Cardiac fibroblast (primary cell): ENCODE measurements at places on chromosomes 3 and 15.

DNA sequence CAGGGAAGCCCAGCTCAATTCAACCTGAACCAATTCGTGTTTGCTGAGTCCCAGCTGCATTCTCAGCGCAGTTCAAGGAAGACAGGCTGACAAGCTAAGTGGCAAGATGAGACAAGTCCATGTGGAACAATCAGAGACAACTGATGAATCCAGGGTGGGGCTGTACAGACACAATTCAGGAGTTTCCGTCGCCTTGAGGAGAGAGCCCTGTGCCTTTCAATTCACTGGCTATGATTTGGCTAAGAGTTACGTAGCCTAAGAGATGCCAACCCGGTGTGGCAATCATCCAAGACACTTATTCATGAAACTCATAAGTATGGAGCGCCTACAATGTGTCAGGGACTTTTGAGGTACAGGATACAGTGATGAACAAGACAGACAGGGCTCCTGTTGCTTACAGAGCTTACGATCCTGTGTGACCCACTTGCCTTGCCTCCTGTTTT, 15.5 kb upstream of the ZBED2 start:
- DNase-seq, result no peak

- peak; percentile 60 for DNase-seq
These were observed 25.4 kb downstream of the CXCR6 start for GRCh38 chr3:45968706-45969105.

DNA sequence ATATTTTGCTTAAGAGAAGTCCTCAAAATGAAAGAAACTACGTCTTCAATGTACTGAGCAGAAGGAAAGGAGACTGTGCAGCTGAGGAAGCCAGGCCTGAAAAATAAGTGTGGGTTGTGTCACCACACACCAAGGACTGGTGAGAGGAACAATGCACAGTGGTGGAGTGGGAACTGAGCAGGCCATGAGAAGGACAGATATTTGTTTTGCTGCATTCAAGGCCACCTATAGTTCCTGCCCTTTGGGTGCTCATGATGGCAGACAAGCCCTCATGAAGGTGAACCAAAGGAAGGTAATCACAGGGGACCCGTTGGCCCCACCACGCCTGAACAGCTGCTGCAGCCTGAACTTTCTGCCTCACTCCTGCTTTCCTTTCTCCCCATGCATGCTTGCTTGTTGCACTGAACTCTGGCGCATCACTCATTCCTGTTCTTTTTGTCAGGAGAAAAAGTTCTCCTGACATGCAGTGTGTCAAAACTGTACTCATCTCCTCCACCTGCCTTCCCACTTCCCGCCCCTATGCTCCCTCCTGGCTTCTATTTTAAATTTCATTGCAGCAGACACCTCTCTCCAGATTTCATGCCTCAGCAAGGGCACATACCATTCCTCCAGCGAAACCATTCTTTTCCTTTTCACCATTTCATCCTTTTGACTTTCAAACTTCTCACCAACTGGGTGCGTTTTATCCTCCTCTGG, 2.2 kb upstream of the RNF7 start:
- no peak for DNase-seq

GRCh38 chr3:34107669-34108068, 309.2 kb downstream of the PDCD6IP start:
- DNase-seq, result no peak

GRCh38 chr3:122961146-122961545, 66.4 kb downstream of the SEMA5B start:
- DNase-seq, result peak; percentile 54

GRCh38 chr15:81301815-81302399, 22.0 kb downstream of the STARD5 start:
- DNase-seq, result no peak

DNA sequence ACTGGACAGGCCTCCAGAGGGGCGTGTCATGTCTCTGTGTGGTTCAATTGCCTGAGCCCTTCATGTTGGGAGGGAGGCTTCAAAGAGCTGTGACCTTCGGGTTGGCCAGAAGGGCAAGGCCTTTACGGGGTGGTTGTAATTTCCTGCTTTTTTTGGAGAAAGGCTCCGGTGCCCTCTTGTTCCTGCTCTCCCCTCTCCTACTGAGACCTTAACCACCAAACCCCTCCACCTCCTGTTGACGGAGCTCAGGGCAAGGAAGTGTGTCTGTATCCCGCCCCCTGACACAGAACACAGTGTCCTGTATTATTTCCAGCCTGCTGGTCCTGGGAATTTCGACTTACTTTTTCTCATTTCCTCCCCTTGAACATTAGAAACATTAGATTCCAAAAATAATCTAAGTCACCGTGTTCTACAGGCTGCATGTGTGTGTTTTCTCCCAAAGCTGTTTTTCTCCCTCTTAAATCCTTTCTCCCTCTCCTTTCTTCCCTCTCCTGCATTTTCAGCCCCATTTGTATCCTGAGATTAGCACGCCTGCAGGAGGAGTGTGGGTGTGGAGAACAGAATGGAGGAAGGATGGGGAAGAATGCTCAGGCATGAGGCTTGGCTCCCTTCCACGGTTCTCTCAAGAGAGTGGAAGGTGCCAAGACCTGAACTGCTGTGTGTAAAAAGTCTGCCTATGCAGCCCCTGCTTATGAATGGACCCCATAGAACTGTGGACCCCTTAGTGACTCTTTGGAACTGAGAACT, 285.4 kb upstream of the ROPN1 start:
- peak; percentile 78 for DNase-seq

DNA sequence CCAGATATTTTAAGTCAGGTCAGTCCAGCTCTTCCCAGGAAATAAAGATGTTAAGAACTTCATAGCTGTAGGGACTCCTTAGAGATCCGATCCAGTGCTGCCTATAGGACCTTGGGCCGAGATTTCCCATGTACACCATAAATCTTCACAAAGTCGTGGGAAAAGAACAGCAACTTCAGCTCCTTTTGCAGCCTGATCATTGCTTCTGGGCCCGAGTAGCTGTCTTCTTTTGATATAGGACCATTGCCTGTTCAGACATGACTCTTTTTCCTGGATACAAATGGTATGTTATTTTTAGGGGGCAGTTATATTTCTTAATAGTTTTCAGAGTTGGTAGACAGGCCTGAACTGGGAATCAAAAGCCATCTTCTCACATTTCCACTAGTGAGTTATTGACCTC, 20.5 kb downstream of the IL1RAP start:
- no peak for DNase-seq

DNA sequence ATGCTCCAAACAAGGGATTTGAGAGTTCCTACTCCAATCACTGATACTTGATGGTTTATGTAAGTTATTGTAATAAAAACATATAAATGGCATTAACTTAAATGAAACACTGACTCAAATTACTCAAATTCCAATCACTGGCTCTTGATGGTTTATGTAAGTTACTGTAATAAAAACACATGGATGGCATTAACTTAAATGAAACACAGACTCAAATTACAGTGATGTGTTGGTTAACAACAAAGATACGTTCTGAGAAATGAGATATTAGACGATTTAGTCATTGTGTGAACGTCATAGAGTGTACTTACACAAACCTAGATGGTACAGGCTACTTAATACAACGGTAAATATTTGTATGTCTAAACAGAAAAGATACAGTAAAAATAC, 6.6 kb downstream of the MOBP start:
- no peak for DNase-seq

DNA sequence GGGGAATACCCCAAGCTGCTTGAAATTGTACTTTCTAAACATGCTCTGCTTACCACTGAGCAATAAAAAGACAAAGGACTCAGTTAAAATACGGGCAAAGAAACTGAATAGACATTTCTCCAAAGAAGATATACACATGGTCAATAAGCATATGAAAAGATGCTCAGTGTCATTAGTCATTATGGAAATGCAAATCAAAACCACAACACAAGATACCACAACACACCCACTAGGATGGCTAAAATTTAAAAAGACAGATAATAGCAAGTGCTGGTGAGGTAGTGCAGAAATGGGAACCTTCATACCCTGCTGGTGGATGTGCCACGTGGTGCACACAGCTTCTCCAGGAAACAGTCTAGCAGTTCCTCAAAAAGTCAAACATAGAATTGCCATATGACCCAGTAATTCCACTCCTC, 21.3 kb downstream of the LRIG1 start:
- no peak for DNase-seq

- DNase-seq, result no peak
These were observed 11.6 kb downstream of the SEC61A1 start for GRCh38 chr3:128063865-128064264.

DNA sequence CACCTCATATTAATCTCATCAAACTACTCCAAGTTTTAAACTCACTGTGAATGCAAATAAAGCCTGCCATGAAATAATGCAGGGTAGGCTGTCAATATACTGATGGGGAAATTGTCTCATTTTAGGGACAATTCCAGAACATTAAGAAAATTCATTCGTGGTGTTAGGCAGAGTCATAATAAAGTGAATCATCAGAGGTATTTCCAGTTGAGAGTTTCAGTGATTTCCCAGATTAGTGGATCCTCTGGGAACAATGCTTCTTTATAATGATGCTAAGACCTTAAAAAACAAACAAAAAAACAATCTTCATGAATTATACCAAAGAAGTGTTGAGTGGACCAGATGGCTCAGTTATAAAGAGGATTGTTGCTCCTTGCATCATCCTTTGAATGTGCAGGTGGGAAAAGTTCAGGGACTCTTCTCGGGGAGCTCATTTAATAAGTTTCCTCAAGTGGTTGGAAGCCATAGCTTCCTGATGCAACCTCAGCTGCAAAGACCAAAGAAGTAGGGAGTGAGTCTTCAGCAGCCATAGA, 360.9 kb upstream of the TRIM42 start:
- no peak for DNase-seq

- no peak for DNase-seq
These were observed 498.1 kb downstream of the MAGI1 start for GRCh38 chr3:65540666-65541065.

- no peak for DNase-seq
These were observed 807.1 kb downstream of the EDEM1 start for GRCh38 chr3:5994651-5995050.

GRCh38 chr15:73575636-73576247, 57.4 kb downstream of the NPTN start:
- DNase-seq, result peak; percentile 61

DNA sequence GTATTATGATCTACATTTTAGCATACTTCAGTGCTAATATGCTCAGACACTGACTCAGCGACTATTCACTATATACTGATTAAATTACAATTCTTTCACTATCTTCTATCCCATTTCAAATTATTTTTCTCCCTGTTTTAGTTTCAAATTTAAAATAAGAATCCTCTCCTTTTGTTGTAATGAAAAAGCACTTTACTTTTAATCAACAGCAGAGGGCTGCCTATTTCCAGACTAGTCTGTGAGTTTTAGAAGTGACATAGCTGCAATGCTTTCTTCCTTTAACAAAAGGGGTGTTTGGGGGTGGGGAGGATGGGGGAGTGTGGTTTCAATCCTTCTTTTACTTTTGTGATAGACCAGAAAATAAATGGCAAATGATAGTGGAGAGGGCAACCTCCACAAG, 2.4 kb downstream of the NEDD4 start:
- DNase-seq, result no peak

GRCh38 chr15:99164119-99164518, 59.2 kb downstream of the SYNM start:
- no peak for DNase-seq

GRCh38 chr3:110227991-110228390, 843.6 kb upstream of the NECTIN3 start:
- no peak for DNase-seq

GRCh38 chr3:117011687-117012250, 302.2 kb downstream of the TUSC7 start:
- DNase-seq, result peak; percentile 66

- DNase-seq, result peak; percentile 67
These were observed 47.0 kb upstream of the ACKR4 start for GRCh38 chr3:132549890-132550578.

DNA sequence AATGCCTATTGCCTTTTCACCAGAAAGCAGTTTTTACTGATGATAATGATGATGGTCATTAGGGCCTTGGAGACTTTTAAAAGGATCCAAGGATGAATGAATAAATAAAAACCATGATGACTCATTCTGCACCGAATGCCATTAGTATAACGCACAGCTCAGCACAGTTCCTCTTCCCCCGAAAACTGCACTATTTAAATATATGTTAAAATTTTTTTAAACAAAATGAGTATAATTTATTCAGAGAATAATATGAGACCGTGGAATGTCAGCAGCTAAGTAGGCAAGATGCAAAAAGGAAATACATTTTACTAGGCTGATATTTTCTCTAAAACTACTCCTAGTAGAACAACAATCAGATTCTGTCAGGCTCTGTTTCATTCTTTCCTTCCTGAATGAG, 83.4 kb upstream of the NANOGP8 start:
- peak; percentile 80 for DNase-seq

DNA sequence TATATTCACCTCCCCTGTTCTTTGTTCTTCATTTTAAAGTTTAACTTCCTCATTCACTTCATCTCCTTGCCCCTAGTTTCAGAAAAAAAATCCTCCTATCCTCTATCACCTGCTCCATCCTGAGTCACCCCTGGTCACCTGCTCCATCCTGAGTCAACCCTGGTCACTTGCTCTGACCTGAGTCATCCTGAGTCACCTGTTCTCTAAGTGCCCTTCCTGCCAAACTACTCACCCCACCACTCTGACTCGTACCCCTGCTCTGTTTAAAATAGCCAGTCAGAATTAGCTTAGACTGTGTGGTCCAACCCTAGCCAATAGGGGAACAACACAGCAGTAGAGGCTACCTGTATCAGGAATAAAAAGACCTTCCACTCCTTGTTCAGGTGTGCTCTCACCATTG, 716.9 kb downstream of the ZBBX start:
- DNase-seq, result peak; percentile 0

DNA sequence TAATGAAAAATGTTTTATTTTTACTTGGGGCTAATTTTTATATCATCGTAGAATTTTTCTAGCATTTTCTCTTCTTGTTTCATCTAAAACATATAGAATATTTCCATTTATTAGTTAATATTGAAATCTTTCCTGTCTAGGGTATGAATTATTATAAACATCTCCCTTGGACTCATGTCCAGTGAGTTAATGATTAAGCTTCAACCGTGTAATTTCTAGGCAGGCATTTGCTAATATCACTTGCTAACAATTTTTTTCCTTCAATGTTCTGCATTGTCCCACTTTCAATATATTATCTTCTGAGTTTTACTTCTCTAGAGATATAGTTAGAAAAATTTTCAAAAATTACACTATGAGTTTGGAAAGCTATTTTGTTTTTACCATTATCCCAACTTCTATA, 1371.6 kb upstream of the EPHA6 start:
- DNase-seq, result no peak
